RPMI8226 (cell line): ENCODE measurements at places on chromosomes 12 and 14.

- no peak for DNase-seq
These were observed 30.7 kb downstream of the PPP1R36 start for GRCh38 chr14:64580467-64580866.

DNA sequence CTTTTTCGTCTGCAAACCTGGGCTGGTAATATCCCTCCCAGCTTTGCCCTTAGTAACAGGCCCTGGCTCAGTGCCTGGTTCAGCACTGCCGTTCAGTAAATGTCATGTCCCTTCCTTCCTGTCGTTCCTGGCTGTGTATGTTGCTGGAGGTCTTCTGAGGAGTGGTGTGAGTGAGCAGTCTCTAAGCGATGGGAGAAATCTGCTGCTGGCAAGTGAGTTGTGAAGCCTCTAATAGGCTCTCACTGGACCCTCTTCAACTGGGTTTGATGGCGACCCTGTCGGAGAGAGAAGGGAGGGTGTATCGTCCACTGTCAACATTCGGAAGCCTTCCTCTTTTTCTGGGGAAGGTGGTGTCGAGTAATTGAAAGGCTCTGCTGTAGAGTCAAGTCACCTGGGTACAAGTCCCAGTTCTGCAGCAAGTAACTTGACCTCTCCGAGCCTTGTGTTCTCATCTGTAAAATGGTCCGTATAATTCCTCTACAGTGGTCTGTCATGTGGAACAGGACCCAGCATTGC is 62.8 kb downstream of the HRK start:
- DNase-seq, result peak; percentile 65

DNA sequence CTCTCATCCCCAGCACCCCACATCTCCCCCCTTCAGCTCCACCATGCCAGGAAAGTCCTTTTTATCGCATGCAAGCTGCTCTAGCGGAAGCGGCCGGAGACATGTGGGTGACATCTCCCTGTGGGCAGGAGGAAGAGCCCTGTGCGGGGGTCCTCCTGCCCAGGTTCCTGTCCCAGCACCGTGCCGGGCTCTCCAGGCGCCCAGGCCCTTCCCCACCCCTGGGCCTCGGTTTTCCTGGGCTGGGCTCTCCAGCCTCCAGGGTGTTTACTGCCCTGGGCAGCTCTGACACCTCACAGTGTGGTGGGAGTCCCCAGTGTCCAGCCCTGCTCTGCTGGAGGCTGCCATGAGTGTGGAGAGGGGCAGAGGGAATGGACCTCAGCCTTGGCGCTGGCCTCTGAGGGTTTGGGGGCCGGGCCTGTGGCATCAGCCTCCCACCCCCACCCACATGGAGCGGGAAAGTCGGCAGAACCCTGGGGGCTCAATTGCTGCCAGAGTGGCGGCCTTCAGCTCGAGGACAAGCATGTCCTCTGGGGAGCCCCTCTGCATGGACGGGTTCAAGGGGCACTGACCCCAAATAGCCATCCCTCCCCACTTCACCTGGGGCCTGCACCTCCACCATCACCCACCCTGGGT is 16.9 kb downstream of the ASPG start:
- DNase-seq, result no peak

DNA sequence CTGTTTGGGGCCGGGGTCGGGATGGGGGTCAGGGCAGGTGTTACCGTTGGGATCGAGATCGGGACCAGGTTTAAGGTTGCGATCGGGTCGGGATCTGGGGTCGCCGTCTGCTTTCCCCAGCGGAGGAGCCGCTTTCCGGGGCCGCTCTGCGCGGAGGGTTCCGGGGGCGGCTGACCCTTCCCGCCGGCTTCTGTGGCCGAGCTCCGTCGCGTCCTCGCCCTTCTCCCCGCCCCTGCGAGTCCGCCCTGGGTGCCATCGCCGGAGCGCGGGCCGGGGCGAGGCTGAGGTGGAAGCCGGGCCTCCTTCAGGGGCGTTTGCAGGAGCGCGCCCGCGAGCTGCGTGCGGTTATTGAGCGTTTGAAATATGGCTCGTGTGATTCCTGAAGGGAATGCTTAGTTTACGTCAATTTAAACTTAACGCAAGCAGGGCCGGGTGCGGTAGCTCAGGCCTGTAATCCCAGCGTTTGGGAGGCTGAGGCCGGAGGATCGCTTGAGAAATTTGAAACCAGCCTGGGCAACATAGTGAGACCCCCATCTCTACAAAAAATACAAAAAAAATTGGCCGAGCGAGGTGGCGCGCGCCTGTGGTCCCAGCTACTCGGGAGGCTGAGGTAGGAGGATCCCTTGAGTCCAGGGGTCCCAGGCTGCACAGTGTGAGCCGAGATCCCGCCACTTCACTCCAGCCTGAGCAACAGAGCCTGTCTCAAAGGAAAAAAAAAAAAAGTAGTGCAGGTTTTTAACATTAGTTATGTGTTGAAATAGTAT is 620 bp downstream of the PGAM5 start:
- peak; percentile 23 for DNase-seq

DNA sequence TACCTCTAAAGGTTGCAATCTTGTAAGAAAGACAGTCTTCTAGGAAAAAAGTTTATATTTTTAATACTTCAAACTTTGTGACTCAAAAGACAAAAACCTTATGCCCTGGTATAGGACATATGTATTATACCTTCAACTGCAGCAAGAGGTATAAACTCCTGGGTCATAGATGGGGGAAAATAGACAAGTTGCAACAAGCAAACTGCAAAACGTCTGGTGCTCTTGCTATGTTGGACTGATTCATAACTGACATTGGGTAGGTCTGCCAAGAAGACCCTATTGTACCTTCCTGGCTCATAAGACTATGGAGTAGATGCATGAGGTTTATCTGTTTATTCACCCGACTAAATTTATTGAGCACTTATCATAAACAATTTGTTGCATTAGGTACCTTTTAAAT is 40.9 kb downstream of the BEST3 start:
- DNase-seq, result no peak

GRCh38 chr14:104827177-104828055 is 26.5 kb downstream of the ZBTB42 start:
- DNase-seq, result peak; percentile 65

GRCh38 chr14:104891664-104892530 is 26.8 kb downstream of the CEP170B start:
- DNase-seq, result no peak

DNA sequence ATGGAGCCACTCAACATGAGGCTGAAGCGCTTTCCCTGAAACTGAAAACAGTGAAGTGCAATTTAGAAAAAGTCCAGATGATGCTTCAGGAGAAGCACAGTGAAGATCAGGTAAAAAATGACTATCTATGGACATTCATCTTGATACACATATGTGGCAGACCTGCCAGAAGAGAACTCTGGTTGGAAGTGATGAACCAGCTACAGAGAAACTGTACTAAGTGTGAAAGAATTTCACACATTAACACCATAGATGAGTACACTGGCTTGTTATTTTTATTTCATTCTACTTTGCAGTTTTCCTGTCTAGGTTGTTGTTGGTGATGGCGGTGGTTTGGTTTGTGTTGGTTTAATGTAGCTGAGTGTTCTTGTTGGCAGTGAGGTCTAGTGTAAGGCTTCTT is 174.7 kb downstream of the ESR2 start:
- no peak for DNase-seq

- DNase-seq, result no peak
These were observed 16.8 kb upstream of the OAS2 start for GRCh38 chr12:112961536-112961935.

DNA sequence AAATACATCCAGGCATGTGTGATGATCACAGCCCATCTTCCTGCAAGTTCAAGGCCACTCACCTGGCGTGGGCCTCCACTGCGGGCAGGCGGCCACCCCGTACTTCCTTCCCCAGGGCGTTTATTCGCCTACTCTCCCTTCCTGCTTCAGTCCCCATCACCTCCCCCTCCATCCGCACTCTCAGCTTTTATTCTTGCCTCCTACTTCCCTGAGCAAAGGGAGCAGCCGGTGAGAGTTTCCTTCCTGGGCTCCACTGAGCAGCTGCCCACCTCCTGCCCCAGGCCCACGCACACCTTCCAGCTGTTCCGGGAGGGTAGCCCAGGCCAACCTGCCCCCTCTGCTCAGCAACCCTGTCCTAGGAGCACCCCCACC is 4.1 kb downstream of the CYP46A1 start:
- no peak for DNase-seq

GRCh38 chr14:89753828-89754412 is 200.6 kb downstream of the EFCAB11 start:
- no peak for DNase-seq

GRCh38 chr14:35631071-35631805 is 97.3 kb downstream of the INSM2 start:
- DNase-seq, result no peak

GRCh38 chr14:34797747-34798583 is 77.2 kb downstream of the BAZ1A start:
- no peak for DNase-seq

- DNase-seq, result no peak
These were observed 68.1 kb downstream of the ETV6 start for GRCh38 chr12:11717519-11717961.

- no peak for DNase-seq
These were observed 39.9 kb downstream of the SOS2 start for GRCh38 chr14:50191499-50191898.
